ENCODE measurements at places on chromosomes 5 and 9. TPM values are rescaled to one million over a fixed set of nuclear protein-coding genes. Genes with fewer than 3 reads are reported as not detected.

LHX3 gene
- 0.08 TPM for total RNA-seq

CCL28 gene
- total RNA-seq: 0.09 TPM

NRG2 gene
- total RNA-seq: 2.0 TPM

PPP3R2 gene
- not detected for total RNA-seq

LCN1 gene
- total RNA-seq: not detected

CACNA1B gene
- 0.05 TPM for total RNA-seq

Measured in A549 treated with Mapracorat at 1 μM for 4 hours (cell line).